ENCODE measurements at places on chromosomes 5 and 9.
A peak's percentile ranks its signal among the peaks of the same experiment; 100 is the strongest.

DNA sequence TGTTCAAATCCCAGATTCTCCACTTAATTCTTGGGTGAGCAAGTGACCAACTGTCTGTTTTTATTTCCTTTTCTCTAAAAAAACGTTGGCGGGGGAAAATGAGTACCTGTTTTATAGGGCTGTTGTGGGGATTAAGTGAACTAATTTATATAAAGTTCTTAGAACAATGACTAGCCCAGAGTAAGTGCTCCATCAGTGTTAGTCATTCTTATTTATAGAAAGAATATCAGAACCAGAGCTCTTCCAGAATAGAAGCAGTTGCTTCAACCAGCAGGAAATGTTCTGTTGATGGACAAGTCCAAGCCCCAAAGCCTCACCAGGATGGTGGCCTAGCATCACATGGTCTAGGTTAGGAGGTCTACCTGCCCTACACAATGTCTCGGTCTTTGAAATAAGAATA is 379.2 kb downstream of the ACTL7B start:
- no peak for DNase-seq

GRCh38 chr9:121322037-121322736 is 47.9 kb downstream of the STOM start:
- no peak for DNase-seq

DNA sequence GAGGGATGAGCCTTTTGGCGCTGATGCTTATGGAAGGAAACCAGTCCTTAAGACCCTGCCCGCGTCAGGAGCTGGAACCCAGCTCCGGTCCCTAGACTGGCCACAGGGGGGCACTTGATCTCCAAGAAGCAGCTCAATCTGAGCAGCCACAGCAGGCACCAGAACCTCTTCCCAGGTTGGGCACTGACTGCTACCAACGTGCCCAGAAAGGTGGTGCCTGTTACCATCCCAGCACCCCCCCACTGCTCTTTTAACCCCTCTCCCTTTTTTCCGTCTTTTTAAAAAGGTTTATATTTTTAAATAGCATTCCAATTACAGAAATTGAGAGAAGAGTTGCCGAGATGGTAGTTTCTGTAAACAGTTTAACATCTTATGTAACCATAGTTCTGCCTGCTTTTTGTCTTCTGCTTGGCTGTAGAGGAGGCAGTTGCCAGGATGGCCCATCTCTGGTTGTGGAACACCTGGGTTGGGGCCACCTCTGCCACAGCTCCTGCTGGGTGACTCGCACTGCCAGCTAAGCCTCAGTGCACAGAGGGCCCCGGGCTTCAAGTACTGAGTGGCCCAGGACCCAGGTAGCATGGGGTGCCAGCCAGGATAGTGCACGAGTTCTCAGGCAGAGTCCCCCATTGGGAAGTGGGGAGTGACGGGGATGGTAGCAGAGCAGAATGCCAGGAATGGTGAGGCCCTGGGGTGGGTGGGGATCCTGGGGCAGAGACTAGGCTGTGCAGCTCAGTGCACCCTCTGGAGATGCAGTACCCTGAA is 62.8 kb downstream of the PFDN1 start:
- DNase-seq = peak; percentile 36

DNA sequence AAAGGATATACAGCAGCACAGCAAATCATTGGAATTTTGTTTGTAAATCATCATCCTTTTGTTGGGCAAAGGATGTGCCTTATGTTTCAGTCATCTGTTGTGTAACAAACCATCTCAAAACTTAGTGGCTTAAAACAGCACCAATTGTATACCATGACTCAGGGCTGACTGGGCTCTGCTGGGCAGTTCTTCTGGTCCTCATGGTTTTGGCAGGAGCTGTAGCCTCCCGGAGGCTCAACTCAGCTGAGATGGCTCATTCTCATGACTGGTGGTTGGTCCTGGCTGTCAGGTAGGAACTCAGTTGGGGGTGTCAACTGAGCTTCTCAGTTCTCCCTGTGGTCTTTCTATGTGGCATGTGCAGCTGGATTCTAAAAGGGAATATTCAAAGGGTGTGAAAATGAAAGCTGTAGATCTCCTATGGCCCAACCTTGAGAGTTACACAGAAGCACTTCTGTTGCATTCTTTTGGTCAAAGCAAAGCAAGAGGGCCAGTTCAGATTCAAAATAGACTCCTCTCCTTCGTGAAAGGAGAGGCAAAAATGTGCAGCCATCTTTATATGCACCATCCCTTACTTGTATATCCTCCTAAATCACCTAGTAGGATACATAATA is 39.1 kb upstream of the CPEB4 start:
- DNase-seq = no peak

GRCh38 chr5:164746723-164747122 is 1241.3 kb downstream of the MAT2B start:
- DNase-seq = no peak

DNA sequence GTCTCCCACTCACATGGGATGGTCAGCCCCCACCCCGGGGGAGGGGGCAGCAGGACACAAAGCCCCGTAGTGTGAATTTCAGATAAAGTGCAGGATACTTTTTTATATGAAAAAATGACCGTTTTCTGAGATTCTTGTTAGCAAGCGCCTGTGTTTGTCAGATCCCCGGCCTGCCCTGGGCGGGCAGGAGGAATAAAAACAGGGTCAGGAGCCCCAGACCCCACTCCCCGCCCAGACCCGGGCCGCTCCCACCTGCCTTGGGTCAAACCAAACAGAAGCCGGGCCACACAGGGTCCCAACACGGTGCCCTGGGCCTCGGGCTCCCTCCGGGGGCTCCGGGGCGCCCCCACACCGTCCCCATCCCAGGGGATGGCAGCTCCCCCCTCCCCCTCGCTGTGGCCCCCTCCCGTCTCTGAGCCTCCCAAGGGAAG is 13.5 kb upstream of the NRARP start:
- DNase-seq = no peak

DNA sequence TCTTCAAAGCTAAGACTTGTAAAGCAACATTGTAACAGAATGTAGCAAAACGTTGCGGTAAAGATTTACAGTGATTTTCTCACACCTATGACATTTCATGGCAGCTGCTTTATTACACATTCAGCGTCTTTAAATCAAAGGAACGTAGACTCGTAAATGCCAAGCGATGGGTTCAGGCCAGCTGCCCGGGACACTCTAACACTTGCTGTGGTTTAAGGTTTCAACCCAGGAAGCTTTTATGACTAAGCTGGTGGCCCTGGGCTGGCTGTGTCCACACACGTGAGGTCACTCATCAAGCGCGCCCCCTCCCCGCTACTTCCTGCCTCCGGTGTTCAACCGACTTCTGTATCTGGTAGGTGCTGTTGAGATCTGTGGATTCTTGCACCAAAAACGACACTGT is 2.5 kb downstream of the SLC6A18 start:
- no peak for DNase-seq

DNA sequence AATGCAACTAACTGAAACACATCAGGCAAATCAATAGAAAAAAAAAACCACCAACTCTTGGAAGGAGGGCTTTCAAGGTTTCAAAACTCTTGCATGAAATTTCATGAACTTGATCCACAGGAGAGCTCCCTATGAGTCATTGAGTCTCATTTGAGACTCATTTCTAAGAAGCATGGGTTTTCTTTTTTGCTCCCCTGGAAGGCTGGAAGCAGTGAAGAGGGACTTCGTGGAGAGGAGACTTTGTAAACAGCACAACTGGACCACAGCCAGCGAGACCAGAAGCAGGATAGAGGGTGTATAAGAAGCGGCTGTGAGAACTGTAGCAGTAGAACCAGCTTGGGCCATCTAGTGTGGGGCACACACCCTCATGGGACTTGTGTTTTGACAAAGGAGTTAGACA is 41.2 kb upstream of the RAPGEF1 start:
- DNase-seq = no peak
